ENCODE measurements at places on chromosomes 6 and 20.

- DNase-seq: no peak
Observed at GRCh38 chr6:17869010-17869752, 118.3 kb downstream of the KIF13A start.

GRCh38 chr6:119285908-119286625 lies 63.5 kb downstream of the MAN1A1 start:
- no peak for DNase-seq

DNA sequence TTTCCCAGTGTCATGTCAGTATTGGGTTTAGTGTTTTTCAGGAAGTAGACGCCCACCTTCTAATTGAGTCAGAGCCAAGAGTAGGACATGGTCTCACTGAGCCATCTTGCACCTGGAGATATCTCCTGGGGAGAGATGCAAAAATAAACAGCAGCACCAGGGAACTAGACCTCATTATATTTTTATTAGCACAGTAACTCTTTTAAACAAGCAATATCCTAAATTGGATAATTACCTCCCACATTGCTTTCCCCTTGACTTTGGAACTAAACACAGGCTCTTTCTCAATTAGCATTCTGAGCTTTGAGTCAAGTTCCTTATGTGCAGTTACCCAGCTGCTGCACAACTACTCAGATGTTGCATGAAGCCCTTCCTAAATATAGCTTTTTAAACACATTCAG lies 175.4 kb downstream of the IBTK start:
- DNase-seq: no peak

GRCh38 chr6:150417250-150417649 lies 48.4 kb downstream of the IYD start:
- DNase-seq: no peak

Measured in GF-D8 (cell line).